Urinary bladder (tissue), 4 donors: ENCODE measurements at places on chromosomes 12 and 14. TPM values are rescaled to one million over a fixed set of nuclear protein-coding genes. Genes with fewer than 3 reads are reported as not detected.

Gene CLEC7A
- total RNA-seq: 4.5 TPM

Gene PDE3A
- total RNA-seq: 63.7 TPM

Gene ZCCHC8
- 50.4 TPM for total RNA-seq

Gene PTPRR
- total RNA-seq: 2.7 TPM

Gene KRT72
- not detected for total RNA-seq

Gene C14orf132
- 26.2 TPM for total RNA-seq

Gene TAS2R43
- total RNA-seq: 23.7 TPM

Gene LRRC43
- not detected for total RNA-seq

Gene FOXN4
- not detected for total RNA-seq

Gene ENDOU
- not detected for total RNA-seq

Gene AICDA
- 0.26 TPM for total RNA-seq

Gene CD69
- 13.7 TPM for total RNA-seq
